ENCODE measurements at places on chromosomes 6 and 20.

- no peak for DNase-seq
Observed at GRCh38 chr20:46894971-46895905, 595 bp downstream of the EYA2 start.

- no peak for DNase-seq
Observed at GRCh38 chr6:13428583-13429405, 58.6 kb downstream of the GFOD1 start.

DNA sequence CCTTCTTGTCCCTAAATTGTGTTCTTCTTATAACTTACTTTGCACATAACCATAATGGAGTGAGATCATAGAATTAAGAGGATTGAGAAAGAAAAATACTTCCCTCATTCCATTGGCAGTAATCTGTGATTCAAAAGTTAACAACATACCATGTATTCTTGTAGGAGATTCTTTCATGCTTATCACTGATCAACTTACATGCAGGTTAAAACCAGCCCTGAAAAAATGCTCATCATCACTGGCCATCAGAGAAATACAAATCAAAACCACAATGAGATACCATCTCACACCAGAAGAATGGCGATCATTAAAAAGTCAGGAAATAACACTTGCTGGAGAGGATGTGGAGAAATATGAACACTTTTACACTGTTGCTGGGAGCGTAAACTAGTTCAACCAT, 36.5 kb upstream of the GFRAL start:
- DNase-seq, result no peak

DNA sequence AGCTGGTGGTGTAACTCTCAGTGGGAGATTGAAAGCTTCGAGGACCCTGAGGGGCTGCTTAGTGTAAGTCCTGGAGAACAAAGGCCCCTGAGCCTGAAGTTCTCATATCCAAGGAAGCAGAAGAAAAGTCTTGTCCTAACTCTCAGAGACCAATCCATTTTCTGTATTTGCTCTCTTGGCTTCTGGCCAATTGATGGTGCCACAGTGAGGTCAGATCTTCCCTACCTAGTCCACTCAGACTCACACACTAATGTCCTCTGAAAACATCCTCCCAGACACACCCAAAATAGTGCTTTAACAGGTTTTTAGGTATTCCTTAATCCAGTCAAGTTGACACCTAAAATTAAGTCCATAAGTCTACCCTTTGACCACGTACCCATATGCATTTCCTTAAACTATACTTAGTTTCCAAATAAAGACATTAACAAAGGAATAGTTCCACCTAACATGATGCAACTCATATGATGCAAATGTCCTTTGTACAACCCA, 29.4 kb downstream of the ZNF292 start:
- DNase-seq, result no peak

GRCh38 chr6:22302838-22303237, 6.0 kb upstream of the PRL start:
- DNase-seq, result no peak

DNA sequence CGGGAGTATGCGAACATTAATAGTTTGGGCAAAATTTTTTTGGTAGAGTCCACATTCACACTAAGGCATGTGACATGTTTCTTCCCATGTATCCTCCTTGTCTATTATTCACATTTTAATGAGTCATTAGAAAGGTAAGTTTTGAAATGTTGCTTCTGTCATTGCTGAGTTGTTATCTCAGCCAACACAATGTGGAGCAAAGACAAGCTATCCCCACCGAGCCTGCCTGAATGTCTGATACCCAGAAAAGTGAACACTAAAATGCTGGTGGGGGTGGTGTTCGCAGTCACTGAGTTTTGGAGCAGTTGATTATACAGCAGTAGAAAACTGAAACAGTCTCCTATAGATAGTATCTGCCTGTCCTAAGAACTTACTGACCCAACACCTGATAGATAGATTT, 68.3 kb upstream of the ASF1A start:
- DNase-seq, result no peak

Data from esophagus squamous epithelium (tissue), 5 donors.